ENCODE measurements at places on chromosomes 3 and 15.

GRCh38 chr3:193593668-193594030, 641 bp downstream of the OPA1 start:
- peak; percentile 13 for DNase-seq

- no peak for DNase-seq
These were observed 1.7 kb upstream of the CLN6 start for GRCh38 chr15:68231102-68231818.

DNA sequence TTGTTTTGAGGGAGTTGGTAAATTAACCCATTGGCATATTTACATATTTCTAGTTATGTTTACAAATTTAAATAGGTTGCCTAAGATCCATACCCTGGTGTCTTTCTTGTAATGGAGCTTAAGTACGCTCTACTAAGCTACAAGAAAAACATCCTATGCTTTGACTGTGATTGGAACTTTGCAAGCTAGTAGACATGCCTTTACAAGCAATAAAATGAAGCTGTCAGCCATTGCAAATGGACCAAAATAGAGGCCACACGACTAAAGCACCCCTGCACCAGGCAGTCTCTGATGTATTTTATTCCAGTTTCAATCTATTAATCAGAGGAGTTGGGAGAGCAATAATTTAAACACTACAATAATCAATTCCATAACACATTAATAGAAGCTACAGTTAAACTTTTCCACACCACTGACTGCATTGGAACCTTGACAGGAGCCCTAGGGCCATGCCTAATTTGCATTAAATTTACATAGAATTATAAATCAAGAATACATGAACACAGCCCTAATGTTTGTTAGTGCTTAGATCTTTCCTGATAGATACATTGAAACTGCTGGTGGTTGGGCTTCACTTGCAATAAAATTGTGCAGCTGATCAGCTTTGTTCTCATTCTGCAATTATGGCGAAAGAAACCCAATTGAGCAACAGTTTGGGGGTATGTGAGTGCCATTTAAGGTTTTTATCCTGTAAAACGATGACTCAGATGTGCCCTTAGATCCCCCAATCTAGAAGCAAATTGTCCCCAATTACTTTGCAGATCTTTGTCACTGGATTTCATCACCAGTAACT, 360.1 kb downstream of the LSAMP start:
- no peak for DNase-seq

DNA sequence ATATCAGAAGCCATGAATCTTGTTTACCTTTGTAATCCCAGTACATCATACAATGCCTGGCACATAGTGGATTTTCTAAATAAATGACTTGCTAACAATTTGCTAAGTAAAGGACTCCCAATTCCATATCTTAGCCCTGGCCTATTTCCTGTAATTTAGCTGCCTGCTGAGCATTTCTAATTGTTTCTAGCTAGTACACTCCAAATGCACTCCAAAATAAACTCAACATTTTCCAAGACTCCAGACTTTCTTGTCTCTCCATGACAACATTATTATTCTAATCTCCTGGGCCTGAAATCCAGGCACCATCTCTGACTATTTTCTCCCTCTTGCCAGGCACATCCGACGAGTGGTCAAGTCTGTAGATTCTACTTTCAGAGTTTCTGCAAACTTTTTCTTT, 773.5 kb downstream of the SQOR start:
- no peak for DNase-seq

DNA sequence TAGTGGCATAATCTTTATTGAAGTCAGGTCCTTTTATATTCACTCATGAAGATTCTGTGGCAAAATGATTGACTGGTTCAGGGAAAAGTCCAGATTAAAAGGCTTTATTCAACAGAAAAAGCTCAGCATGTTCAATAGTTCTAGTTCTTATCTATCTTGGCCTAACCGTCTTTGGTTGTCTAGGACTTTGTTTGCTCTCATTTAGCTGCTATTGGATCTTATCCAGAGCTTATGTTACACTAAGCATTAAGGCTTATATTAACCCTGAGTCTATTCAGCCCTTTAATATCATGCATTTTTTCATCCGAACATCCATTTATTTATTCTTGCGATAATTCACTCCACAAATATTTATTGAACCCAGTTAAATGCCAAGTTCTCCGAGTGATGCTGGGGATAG, 601.0 kb upstream of the SGO1 start:
- no peak for DNase-seq

GRCh38 chr3:57927916-57928315, 80.3 kb upstream of the FLNB start:
- DNase-seq, result no peak

- no peak for DNase-seq
These were observed 12.7 kb downstream of the ARHGEF3 start for GRCh38 chr3:56789076-56789475.
